ENCODE measurements at places on chromosomes 3 and 15. TPM values are rescaled to one million over a fixed set of nuclear protein-coding genes. Genes with fewer than 3 reads are reported as not detected.

DNA sequence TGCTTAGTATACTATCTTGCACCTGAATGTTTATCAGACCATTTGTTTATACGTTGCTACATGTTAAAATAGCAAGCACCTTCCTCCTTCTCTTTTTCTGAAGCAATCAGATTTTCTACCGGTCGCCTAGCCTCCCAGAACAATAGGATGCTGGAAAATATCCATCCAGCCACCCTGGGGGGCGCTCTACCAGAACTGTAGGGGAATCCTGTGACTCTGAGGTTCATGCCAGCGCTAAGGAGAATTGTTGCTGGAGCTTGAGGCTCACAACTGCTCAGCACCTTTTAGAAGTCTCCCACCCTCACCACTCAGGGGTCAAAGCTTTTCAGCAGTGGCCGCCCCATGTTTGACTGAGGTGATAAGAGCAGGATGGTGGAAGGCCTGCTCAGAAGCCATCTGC is 27.5 kb downstream of the SQOR start:
- DNase-seq: peak; percentile 13
- peaks cover 12% of the 10 kb centered on the region for H3K36me3 ChIP-seq
- H3K27me3 ChIP-seq: peaks cover 5% of the 10 kb centered on the region

- peaks cover 20% of the 10 kb centered on the region for H3K36me3 ChIP-seq
- no peak overlapping the region for H3K27ac ChIP-seq
- no peak for DNase-seq
- H3K27me3 ChIP-seq: no peaks in the 10 kb centered on the region
- no peak overlapping the region for H3K4me3 ChIP-seq
Measured at GRCh38 chr3:195511136-195511535, 32.0 kb downstream of the PPP1R2 start.

DNA sequence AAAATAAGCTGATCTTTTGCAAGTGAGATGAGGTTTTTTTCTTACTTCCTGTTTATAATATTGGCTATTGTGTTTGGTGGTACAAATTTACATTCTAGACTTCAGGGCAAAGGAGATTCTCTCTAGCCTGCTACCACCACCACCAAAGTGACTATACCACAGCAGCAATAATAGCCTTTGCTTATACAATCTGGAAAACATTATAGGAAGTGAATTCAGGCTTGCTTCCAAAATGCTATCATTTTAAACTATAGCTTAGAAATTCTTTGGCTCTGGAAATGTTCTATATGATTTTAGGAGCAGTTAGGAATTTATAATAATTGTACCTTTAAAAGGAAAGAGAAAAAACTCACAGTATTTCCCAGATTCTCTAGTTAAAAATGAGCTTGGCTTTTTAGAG is 94.4 kb downstream of the TFG start:
- peaks cover 2% of the 10 kb centered on the region for H3K27me3 ChIP-seq
- no peaks in the 10 kb centered on the region for H3K36me3 ChIP-seq
- H3K4me1 ChIP-seq: peaks cover 6% of the 10 kb centered on the region
- no peak overlapping the region for H3K27ac ChIP-seq
- no peak for DNase-seq

Gene TM4SF18
- 57.4 TPM for total RNA-seq

Gene TM4SF1
- 0.97 TPM for total RNA-seq

DNA sequence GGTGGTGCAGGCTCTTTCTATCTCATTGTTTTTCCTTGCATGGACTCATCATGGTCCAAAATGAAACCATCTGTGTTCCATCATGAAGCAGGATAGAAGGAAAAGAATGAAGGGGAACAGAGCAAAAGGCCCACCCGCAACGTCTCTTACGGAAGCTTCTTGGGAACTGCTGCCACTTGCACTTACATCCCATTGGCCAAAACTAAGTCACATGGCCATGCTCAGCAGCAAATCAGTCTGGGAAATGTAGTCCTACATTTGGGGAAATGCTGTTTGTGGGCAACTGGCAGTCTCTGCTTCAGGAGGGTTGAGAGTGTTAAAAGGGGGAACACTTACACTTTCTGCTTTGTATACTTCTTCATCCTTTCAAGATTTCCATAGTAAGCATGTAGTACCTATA is 191.6 kb downstream of the SV2B start:
- peaks cover 2% of the 10 kb centered on the region for H3K4me1 ChIP-seq
- no peak overlapping the region for H3K27ac ChIP-seq

DNA sequence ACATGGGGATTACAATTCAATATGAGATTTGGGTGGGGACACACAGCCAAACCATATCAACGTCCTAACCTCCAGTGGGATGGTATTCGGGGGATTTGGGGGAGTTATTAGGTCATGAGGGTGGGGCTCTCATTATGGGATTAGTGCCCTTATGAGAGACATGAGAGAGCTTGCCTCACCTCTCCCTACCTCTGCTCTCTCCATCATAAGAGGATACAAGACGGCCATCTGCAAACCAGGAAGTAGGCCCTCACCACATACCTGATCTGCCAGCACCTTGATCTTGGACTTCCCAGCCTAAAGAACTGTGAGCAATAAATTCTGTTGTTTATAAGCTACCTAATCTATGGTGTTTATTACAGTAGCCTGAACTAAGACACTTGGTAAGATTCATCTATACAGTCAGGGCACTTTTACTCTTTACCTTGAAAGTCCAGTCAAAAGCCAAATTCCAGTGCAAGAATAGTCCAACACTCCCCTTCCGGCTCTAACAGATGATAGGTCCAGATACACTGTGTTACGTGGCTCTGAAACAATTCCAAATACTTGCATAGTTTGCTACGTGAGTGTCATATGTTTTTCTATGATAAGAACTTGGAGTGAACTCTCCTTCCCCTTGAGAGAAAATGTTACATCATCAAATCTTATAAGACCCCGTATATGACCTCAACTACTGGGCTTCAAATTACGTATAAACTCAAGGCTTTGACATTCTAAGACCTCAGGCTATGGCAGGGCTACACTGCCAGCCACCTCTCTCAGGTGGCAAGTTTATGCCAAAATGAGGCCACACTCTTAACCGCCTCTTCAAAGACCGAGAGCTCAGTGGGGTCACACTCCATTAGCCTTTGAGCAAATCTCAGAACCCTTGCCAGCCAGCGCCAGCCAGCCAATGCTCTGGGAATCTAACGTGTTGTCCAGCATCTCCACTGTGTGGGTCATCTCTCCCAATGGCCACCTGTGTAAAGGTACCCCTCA is 129.9 kb downstream of the XXYLT1 start:
- H3K4me1 ChIP-seq: peaks cover 3% of the 10 kb centered on the region
- H3K27ac ChIP-seq: no peak overlapping the region
- no peak for DNase-seq

Gene OR5K2
- not detected for total RNA-seq

DNA sequence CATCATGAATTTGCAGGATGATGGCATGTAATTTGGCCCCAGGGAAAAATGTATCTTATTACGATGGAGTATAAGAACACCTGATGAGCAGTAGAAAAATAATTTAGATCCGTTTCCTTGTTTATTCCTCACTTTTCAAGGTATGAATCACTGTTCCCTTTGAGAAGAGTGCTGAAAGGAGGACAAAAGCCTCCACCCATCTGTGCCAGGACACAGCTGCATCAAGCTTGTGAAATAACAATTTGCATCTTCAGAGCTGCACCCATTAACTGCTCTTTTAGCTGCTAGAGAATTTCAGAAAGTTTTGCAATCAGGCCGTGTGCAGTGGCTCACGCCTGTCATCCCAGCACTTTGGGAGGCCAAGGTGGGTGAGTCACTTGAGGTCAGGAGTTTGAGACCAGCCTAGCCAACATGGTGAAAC is 9.6 kb downstream of the CLDND1 start:
- peaks cover 8% of the 10 kb centered on the region for H3K36me3 ChIP-seq
- H3K27ac ChIP-seq: no peak overlapping the region
- H3K4me3 ChIP-seq: no peak overlapping the region
- no peaks in the 10 kb centered on the region for H3K27me3 ChIP-seq

DNA sequence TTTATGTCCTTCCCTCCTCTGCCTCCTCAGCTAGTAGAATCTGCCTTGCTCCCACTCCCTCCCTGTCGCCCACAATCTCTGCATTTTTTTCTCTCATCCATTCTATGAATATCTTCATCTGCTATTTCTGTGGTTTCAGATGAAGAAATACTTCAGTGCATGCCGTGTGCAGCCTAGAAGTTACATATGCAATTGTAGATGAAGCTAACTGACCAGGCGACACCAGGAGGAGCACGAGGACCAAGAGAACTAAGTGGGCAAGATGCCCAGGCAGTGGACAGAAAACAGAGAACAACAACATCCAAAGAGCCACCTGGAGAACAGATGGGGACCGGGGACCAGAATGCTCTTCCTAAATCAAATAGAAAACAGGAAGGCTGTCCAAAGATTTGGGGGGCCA is 121.4 kb upstream of the ATP11B start:
- H3K4me1 ChIP-seq: no peaks in the 10 kb centered on the region
- H3K27me3 ChIP-seq: peaks cover 3% of the 10 kb centered on the region
- H3K4me3 ChIP-seq: no peak overlapping the region
- H3K36me3 ChIP-seq: no peaks in the 10 kb centered on the region
- no peak for DNase-seq
- H3K27ac ChIP-seq: no peak overlapping the region

GRCh38 chr3:22361521-22361920 is 610.5 kb upstream of the ZNF385D start:
- H3K4me3 ChIP-seq: no peak overlapping the region
- H3K27ac ChIP-seq: no peak overlapping the region
- no peaks in the 10 kb centered on the region for H3K27me3 ChIP-seq
- H3K36me3 ChIP-seq: no peaks in the 10 kb centered on the region
- no peak for DNase-seq
- H3K4me1 ChIP-seq: no peaks in the 10 kb centered on the region

DNA sequence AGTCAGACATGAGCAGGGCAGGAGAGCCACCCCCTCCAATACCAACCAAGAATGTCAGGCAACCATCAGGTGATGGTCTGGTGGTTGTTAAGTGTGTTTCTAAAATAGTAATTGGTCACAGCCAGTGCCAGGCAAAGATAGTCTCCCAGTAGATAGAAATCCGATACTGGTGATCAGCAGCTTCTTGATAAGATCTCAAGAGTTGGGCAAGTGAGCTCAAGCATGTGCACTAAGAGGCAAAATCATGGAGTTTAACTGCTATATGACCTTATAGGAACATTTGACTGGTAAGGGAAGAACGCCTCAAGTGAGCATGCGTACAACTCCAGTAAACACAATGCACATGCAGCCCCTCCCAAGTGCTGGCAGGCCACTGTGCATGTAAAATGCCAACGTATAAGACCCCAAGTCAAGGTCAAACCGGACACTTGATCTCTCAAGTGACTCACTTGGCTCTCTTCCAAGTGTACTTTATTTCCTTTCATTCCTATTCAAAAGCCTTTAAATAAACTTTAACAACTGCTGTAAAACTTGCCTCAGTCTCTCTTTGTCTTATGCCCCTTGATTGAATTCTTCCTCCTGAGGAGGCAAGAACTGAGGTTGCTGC is 36.0 kb upstream of the CBLB start:
- H3K36me3 ChIP-seq: no peaks in the 10 kb centered on the region
- H3K4me3 ChIP-seq: no peak overlapping the region
- no peak for DNase-seq
- no peaks in the 10 kb centered on the region for H3K4me1 ChIP-seq
- H3K27me3 ChIP-seq: peaks cover 3% of the 10 kb centered on the region

- no peak for DNase-seq
- H3K4me3 ChIP-seq: no peak overlapping the region
- peaks cover 9% of the 10 kb centered on the region for H3K4me1 ChIP-seq
- H3K27me3 ChIP-seq: no peaks in the 10 kb centered on the region
- H3K27ac ChIP-seq: no peak overlapping the region
Measured at GRCh38 chr15:72852273-72852672, 68.7 kb upstream of the ADPGK start.

- H3K4me3 ChIP-seq: no peak overlapping the region
- H3K27me3 ChIP-seq: peaks cover 3% of the 10 kb centered on the region
- H3K27ac ChIP-seq: no peak overlapping the region
- no peaks in the 10 kb centered on the region for H3K36me3 ChIP-seq
- H3K4me1 ChIP-seq: no peaks in the 10 kb centered on the region
Measured at GRCh38 chr3:81302045-81302444, 459.4 kb downstream of the GBE1 start.

Gene TRPM7
- total RNA-seq: 22.6 TPM

- H3K36me3 ChIP-seq: no peaks in the 10 kb centered on the region
- H3K27me3 ChIP-seq: no peaks in the 10 kb centered on the region
- H3K4me3 ChIP-seq: no peak overlapping the region
- no peak overlapping the region for H3K27ac ChIP-seq
Measured at GRCh38 chr3:136211547-136211946, 15.4 kb upstream of the MSL2 start.

DNA sequence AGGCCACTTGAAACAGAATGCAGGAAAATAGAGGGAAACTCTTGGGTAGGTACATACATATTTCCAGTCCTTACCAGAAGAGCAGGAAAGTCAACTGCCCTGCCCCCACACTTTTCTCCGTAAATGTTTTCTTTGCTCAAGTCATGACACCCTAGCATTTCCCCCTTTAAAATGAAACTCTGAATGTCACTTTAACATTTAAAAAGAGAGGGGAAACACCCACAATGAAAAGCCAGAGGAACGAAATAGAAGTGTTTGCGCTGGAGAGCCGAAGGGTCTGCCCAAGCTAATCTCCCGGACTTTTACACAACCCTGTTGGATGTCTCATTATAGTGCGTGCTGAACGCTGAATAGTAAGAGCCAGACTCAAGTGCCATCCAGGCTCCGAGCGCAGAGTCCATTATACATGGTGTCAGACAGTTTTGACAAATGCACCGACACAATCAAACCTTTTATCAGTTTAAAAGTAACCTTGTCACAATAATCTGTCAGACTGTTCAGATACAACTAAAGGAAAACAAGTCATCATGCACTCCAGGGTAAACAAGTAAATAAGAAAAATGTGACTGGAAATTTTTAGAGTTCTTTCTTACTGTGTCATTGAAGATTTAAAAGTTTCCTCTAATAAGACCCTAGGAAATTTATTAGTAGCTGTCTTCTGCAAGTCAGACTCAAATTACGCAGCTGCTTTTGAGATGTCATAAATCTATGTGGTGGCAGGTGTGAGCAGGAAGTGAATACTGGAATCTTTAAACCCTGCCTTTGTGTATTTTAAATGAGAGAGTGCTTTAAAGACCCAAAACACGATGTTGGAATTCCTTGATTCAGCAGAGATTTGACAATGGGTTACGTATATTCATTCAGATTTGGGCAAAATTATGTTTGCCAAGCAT is 159.8 kb downstream of the RBMS3 start:
- no peaks in the 10 kb centered on the region for H3K36me3 ChIP-seq
- H3K27me3 ChIP-seq: no peaks in the 10 kb centered on the region
- H3K4me1 ChIP-seq: peaks cover 23% of the 10 kb centered on the region
- H3K4me3 ChIP-seq: no peak overlapping the region
- no peak for DNase-seq
